ENCODE measurements at places on chromosomes 1 and 21.
A peak's percentile ranks its signal among the peaks of the same experiment; 100 is the strongest.

GRCh38 chr1:201553496-201554189 is 14.7 kb downstream of the NAV1 start:
- DNase-seq, result no peak

DNA sequence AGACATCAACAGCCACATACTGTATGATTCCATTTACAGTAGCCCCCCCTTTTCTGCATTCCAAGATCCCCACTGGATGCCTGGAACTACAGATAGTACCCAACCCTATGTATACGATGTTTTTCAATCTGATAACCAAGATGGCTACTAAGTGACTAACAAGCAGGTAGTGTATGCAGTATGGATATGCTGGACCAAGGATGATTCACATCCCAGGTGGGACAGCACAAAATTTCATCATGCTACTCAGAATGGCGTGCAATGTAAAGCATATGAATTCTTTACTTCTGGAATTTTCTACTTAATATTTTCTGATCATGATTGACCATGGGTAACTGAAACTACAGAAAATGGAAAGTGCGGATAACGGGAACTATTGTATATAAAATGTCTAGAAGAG is 30.0 kb upstream of the MRPS6 start:
- no peak for DNase-seq

GRCh38 chr1:86423873-86424272 is at the start of gene CLCA2:
Gene CLCA2 (plus strand): TSS chr1:86424171. CDS start chr1:86424248, 77 bp downstream.
- DNase-seq, result no peak

DNA sequence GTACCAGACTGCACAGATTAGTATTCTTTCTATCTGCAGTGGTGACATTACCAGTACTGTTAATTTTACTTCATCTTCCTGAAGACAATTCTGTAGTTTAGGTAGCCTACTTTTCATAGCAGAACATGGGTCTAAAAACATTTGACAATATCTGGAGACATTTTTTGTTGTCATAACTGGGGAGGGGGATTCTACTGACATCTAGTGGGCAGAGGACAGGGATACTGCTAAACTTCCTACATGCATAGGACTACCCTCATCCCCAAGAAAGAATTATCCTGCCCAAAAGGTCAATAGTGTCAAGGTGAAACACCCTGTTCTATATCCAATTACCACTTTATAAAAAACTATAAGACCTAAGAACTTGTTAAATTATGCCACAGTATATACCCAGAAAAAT is 3.4 kb upstream of the ARHGAP29 start:
- no peak for DNase-seq

DNA sequence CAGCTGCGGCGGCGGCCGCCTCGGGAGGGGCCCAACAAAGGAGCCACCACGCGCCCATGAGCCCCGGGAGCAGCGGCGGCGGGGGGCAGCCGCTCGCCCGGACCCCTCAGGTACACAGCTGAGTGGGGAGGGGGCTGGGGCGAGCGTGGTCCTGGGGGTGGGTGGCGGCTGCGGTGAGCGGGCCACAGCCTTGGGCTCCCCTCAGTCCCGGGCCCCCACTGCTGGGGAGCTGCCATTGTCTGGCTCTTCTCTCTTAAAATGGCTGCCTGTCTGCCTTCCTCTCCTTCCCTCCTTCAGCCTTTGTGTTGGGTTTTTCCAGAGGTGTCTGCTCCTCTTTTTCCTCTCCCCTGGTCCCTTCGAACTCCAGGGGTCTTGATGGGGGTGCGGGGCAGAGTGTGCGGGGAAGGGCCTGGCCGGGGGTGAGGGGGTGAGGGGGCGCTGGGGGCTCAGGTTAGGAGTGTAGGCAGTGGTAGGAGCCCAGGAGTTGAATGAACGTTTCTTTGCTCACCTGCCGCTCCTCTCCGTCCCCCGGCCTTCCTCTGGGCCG is 1.7 kb downstream of the ARID1A start:
- DNase-seq, result peak; percentile 22

GRCh38 chr1:89429062-89429461 is 65.2 kb downstream of the GBP6 start:
- no peak for DNase-seq

All from activated CD8-positive, alpha-beta memory T cell treated with anti-CD3 and anti-CD28 coated beads, Interleukin-2, amount 50 U/mL, for 4 hours (primary cell).